Activated naive CD4-positive, alpha-beta T cell (primary cell): ENCODE measurements at places on chromosomes 7 and 10.
A peak's percentile ranks its signal among the peaks of the same experiment; 100 is the strongest.

- no peak for DNase-seq
These were observed 286.5 kb downstream of the PTEN start for GRCh38 chr10:88149906-88150305.

DNA sequence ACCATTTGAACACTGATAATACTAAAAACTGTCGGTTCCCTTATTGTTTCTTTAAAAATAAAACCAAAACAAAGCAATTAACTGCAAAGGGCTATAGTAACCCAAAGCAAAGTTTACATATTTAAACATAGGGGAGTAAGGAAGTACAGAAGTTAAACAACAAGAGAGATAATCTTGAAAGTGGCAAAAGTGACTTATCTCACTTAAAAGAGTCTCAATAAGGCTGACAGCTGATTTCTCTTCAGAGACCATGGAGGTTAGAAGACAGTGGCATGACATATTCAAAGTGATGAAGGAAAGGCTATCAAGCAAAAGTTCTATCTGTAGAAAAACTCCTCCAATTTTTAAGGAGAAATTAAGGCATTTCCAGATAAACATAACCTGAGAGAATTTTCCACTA is 233.5 kb upstream of the HDAC9 start:
- no peak for DNase-seq

- no peak for DNase-seq
These were observed 16.4 kb upstream of the ABCA13 start for GRCh38 chr7:48154792-48155413.

GRCh38 chr10:45817130-45817859 is 30.0 kb downstream of the AGAP4 start:
- no peak for DNase-seq

- DNase-seq = no peak
These were observed 26.7 kb downstream of the ERCC6 start for GRCh38 chr10:49512121-49512809.

- no peak for DNase-seq
These were observed 147.8 kb downstream of the ADAM12 start for GRCh38 chr10:126240483-126240882.

DNA sequence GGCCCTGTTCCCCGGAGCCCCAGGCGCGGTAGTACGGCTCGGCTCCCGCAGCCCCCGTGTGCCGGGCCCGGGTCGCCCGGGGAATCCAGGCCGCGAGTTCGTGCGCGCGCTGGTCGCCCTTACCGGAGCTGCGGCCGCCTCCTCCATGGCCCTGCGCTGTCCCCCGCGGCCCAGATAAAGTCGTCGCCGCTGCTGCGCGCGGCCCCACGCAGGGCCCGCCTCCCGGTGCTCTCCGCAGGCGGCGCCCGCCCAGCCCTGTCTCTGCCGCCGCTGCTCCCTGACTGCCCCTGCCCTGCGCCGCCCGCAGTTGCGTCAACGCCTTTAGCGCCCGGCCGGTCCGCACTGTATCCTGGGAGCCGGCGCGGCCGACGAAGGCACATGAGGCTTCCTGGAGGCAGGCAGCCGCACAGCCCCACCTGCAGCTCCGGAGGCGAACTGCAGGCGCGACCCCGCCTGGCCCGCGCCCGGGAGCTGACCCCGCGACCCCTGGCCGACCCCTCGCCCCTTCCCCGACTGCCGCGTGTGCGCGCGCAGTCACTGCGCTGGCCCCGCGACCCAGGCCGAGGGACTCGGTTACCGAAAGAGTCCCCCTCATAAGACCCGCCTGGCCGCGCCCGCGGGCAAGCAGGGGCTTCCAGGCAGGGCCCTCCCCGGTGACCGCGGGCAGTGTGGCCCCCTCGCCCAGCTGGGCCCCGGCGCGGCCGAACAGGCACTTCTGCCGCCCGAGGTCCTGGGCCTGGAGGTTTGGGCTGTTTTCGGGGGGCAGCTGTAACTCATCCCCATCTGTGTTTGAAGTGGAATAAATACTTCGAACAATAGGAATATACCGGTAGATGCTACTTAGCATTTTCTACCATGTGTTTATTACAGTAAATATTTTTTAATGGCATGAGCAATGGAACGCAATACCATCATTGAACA is 127.1 kb upstream of the ZNF746 start:
- peak; percentile 59 for DNase-seq

DNA sequence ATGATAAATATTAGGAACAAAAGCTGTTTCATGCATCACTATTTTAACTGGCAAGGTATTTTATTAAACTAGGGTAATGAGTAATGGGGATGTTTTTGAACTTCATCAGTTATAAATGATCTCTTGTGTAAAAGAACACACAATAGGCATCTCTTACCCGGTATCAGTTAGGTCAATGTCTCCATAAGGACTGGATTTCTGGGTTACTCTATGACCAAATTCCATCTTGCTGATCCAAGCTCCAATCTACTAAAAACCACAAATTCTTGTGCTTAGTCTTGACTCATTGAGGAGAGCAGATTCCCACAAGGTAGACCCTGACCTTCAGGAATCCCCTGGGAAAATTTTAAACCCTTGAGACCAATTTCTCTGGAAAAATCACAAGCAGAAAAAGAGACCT is 1167.7 kb downstream of the XPNPEP1 start:
- DNase-seq = no peak

- DNase-seq = no peak
These were observed 55.3 kb downstream of the NCAPG2 start for GRCh38 chr7:158649279-158649678.

GRCh38 chr7:830069-830468 is 2.2 kb upstream of the SUN1 start:
- DNase-seq = no peak

DNA sequence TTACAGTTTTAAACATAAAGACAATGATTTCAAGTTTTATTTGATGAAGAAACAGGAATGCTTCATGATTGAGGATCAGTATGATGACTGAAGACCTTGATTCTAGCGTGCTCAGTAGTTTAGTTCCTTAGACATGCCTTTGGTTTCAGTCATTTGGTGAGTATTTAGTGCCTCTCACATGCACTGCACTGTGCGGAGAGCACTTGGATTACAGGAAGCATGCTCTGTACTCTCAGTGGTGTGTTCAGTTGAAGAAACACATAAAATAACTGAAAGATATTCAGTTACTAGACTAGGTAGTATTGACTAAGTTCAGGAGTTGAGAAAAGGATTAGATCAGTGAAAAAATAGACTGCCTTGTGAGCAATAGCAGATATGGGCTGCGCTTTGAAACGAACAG is 25.5 kb downstream of the RBM17 start:
- no peak for DNase-seq

- DNase-seq = no peak
These were observed 1.6 kb upstream of the NKX2-3 start for GRCh38 chr10:99531026-99531695.

GRCh38 chr10:95815701-95816240 is 59.8 kb downstream of the ENTPD1 start:
- DNase-seq = no peak

DNA sequence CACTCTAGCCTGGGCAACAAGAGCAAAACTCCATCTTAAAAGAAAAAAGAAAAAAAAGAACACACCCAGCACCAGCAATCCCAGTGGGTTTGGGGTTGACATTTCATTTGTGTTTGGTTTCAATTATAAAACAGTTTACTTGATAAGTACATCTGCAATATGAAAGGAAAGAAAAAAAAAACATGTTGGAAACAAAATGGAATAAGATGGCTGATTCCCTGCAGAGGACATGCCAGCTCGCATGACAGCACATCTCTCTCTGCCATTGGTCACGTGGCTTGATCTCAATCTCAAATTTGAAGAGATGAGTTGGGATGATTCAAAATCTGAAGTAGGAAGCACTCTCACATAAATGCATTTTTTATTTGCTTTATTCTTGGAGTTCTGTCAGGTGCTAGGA is 28.0 kb downstream of the MYOF start:
- DNase-seq = no peak

GRCh38 chr10:10045765-10046028 is 972.0 kb upstream of the CELF2 start:
- DNase-seq = no peak

DNA sequence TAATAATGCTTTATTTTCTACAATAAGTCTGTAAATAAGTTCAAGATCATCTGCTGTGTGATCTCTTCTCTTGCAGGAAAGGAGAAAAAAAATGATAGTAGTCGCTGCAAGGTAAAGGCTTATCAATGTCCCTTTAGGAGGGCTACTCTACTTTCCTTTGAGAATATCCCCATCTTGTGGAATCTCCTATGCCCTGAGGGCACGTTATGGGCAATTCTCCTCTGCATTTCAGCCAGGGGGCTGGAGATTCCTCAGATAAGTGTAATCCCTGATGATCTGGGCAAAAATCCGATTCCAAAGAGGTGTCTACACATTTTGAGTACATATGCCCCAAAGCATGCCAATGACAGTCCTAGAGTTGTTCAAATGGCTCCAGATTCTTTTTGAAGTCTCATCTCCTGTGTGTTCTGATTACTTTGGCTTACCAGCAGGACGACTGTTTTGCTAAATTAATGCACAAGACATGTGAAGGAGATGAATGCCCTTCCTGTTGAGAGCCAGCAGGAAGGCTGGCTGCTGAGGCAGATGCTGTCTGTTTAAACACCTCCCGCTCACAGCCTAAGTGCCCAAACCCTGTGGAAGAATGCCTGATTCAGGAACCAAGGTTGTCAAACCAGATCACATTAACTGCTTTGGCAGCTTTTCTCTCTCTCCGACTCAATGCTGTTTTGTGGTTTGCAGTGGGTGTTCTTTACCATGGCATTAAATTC is 171.2 kb upstream of the COL1A2 start:
- no peak for DNase-seq

DNA sequence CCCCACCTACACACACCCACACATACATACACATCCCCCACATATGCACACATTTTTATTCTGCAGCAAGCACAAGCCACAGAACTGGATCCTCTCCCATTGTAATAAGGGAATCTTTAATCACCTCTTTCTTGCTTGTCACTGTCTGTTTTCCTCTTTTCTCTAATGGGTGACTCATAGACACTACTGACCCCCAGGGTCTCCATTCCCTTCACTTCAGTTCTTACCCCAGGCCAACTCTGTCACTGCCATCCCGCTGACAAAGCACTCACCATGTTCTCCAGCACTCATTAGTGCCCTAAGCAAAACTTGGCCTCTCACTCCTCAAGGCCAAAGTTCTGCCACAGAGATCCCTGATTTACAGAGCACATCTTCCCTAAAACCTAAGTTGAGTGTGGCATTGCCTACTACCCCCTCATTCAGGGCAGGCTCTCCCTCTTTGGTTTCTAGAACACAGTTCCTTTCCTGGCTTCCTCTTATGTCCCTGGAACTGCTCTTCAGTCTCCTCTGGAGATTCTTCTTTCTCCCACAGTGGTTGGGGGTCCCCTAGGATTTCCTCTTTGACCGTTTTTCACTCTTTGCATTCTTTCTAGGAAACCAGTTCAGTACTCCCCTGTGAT is 39.6 kb upstream of the INHBA start:
- DNase-seq = no peak

DNA sequence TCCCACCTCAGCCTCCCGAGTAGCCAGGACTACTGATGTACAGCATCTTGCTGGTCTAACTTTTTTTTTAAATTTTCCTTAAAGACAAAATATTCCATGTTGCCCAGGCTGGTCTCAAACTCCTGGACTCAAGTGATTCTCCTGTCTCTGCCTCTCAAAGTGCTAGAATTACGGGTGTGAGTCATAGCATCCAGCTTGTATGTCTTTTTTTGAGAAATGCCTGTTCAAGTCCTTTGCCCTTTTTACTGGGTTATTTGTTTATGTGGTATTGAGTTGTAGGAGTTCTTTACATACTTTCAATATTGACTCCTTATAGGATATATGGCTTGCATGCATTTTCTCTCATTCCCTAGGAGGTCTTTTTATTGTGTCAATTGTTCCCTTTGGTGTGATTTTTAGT is 486.4 kb downstream of the MAGI2 start:
- no peak for DNase-seq

- no peak for DNase-seq
These were observed 14.9 kb downstream of the TRIM56 start for GRCh38 chr7:101099969-101100781.

- no peak for DNase-seq
These were observed 126.4 kb downstream of the GNAT3 start for GRCh38 chr7:80385508-80385907.

DNA sequence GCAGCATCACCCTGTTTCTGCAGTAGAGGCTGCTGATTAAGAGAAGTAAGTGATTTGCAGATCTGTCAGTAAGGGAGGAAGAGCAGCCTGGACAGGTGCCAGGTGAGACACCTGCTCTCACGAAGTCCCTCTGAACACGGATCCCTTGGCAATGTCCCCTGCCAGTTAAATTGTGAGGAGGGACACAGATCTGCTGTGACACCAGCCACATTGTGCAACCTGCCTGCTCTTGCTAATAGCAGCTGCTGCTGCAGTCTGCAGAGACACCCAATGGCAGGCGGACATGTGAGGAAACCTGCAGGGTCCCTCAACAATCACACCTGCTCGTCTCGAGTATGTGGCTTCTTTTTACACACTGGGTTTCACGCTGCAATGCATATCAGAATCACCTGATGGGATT is 31.9 kb downstream of the ANXA11 start:
- DNase-seq = no peak

GRCh38 chr10:32347363-32348022 is 535 bp upstream of the EPC1 start:
- peak; percentile 53 for DNase-seq

GRCh38 chr10:10788761-10789160 is 228.9 kb upstream of the CELF2 start:
- DNase-seq = no peak

DNA sequence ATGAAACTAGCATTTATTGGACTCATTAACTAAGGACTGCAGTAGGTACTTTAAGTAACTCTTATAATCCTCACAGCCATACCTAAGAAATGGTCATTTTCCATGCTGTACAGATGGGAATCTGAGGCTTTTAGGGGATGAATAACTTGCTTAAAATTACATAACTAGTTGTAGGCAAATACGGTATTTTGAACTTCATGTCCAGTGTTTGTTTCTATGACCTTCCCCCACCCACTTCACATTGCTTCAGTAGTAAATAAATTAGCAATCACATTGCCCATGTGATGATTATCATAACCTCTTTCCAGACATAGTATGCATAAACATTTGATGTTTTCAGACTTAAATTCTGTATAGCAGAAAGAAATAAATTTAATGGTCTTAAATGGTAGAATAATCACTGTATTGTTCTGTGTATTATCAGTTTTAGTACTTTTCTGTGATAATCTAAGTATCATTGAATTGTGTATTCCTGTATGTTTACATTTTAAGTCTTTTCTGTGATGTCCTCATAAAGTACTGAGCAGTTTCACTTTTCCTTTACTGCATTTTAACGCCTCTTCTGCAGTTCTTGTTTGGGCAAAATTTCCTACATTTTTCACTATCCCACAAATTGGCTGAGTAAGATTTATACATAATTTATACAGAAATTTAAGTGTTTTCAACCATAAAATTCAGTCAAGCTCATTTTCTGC is 48.3 kb downstream of the ANKIB1 start:
- DNase-seq = no peak

- no peak for DNase-seq
These were observed 30.2 kb upstream of the SH3PXD2A start for GRCh38 chr10:103885617-103886016.

GRCh38 chr10:3107426-3107961 is 40.1 kb downstream of the PFKP start:
- no peak for DNase-seq

- DNase-seq = no peak
These were observed 35.6 kb upstream of the ADAM12 start for GRCh38 chr10:126423732-126424491.

- DNase-seq = no peak
These were observed 1.4 kb downstream of the NDUFB8 start for GRCh38 chr10:100528123-100528886.
